ENCODE measurements at places on chromosomes 11 and 22.

DNA sequence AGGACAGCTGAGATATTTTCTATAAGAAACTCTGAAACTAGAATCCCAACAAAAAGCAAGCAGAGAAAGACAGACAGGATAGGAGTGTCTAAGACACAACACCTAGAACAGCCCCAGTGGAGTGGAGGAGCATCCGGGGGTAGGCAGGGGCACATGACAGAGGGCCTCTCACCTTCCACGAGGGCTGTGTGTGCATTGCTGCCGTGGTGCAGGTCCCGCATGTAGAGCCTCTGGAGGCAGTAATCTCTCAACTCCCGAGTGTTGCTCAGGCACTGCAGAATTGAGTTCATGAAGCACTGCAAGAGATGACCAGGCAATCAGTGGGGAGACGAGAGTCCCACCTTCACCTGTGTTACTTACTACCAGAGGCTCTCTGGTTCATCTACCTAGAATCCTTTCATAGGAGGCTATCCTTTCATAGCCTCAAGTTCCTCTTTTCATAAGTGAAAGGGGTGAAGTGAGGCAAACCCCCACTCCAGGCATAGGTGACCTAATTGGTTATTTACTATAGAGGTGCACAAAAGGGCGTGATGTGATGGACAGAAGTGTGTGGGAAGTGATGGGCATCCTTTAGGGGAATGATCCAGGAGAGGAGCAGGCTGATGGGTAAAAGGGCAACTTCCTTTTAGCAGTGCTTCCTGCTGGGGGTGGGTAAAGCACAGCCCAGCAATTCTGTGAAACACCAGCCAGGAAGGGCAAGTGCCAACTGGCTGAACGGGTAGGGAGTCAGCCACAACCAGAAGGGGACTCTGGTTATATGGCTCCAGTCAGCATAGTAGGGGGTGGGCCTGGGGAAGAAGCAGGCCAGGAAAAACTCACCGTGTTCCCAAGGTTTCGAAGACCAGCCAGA lies 13.1 kb upstream of the MFRP start:
- no peak for DNase-seq

DNA sequence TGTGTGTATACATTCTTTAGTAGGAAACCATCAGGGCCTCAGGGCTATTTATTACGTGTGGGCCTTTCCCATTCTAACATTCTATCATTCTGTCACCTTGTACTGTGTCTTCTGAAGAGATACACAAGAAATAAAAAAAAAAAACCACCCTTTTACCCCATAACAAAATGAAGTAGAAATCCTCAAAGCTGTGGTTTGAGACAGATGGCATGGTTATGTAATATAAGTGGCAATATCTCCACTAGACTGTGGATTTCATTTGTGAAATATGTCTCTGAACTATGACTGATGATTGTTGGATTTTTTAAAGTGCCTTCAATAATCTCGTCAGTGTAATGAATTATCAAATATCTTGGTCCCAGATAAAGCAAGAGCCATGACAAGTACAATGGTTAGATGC lies 150.0 kb upstream of the BLID start:
- no peak for DNase-seq

GRCh38 chr11:72684236-72684912 lies 10.2 kb upstream of the PDE2A start:
- peak; percentile 67 for DNase-seq

DNA sequence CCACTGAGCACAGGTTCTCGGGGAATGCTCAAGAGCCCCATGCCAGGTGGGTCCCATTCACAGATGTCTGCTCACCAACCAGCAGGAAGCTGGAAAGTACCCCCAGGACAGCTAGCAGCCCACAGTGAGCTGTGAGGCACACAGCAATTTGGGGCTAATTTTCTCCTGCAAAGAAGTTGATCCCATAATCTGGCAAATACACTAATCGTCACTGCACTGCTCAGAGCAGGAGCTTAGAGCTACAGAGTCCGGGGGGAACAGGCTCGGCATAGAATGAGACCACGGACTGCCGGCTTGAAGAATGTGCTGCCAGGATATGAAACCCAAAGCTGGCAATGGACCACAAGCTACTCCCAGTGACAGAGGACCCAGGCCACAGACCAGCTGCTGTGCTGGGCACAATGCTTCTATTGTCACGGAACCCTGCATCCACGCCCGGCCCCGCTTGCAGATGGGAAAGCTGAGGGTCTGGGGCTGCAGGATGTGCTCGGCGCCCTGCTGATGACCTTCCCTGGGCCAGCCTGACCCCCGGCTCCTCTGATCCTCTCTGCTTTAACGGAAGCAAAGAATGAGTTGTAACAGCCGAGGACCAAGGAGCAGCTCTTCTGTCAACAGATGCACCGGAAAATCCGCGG lies 239.7 kb downstream of the CTTN start:
- no peak for DNase-seq
